ENCODE measurements at places on chromosomes 2 and 18. TPM values are rescaled to one million over a fixed set of nuclear protein-coding genes. Genes with fewer than 3 reads are reported as not detected.

CTLA4 gene
- 2.5 TPM for total RNA-seq

UGT1A3 gene
- 2.6 TPM for total RNA-seq

FOXD4L1 gene
- total RNA-seq, result not detected

- no peaks in the 10 kb centered on the region for H3K4me1 ChIP-seq
- DNase-seq, result no peak
- peaks cover 16% of the 10 kb centered on the region for H3K27me3 ChIP-seq
- H3K4me3 ChIP-seq, result no peak overlapping the region
Measured at GRCh38 chr2:7424481-7424880, 507.3 kb downstream of the RNF144A start.

GRCh38 chr18:80178935-80179818 lies 68.1 kb downstream of the PARD6G start:
- H3K4me1 ChIP-seq, result no peaks in the 10 kb centered on the region
- H3K27ac ChIP-seq, result no peak overlapping the region
- H3K36me3 ChIP-seq, result no peaks in the 10 kb centered on the region
- no peak for DNase-seq
- H3K4me3 ChIP-seq, result no peak overlapping the region

All from transverse colon (tissue), 4 donors.